ENCODE measurements at places on chromosomes 5 and 9.

GRCh38 chr5:14267991-14268708 is 125.0 kb downstream of the TRIO start:
- DNase-seq: no peak

GRCh38 chr5:37208883-37209797 is 40.0 kb downstream of the CPLANE1 start:
- DNase-seq: no peak

- no peak for DNase-seq
These were observed 38.7 kb downstream of the ROPN1L start for GRCh38 chr5:10480237-10480985.

GRCh38 chr5:159405611-159406031 is 75.3 kb upstream of the IL12B start:
- DNase-seq: no peak

GRCh38 chr5:124021066-124021641 is 509.2 kb downstream of the CSNK1G3 start:
- DNase-seq: no peak

DNA sequence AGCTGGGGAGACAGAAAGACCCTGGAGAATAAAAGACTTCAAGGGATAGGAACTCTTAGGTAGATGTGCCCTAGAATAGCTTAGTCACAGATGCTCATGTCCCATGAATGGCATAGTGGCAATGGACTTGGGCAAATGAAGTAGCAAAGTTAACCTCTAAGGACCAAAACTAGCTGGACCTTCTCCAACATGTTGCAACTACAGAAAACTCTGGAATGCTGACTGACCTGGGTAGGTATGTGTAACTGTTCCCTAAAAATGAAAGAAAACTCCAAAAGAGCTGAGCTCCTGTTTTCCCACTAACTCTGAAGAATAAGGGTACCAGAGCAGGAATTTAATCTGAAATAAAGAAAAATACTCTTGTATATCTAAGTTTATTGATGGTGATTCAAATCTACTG is 12.5 kb upstream of the LPAR1 start:
- no peak for DNase-seq

DNA sequence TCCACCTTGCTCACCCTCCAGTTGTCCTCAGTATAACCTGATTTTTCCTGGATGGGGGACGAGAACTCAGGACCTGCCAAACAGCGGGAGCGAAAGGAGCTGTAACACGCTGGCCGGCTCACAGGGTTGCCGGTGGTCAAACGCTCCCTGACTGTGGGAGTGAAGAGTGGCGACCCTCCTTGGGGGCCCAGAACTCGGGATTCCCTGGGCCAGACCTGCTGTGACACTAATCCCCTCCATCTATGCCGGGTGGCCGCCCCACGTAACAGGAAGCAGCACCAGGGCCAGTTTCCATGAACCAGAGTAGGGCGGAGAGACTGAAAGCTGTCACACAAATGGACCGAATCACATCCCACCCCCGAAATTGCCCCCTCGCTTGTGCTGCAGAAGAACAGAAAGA is 1809.2 kb upstream of the ACO1 start:
- no peak for DNase-seq

GRCh38 chr9:127796225-127796813 is 6.4 kb upstream of the FPGS start:
- no peak for DNase-seq

DNA sequence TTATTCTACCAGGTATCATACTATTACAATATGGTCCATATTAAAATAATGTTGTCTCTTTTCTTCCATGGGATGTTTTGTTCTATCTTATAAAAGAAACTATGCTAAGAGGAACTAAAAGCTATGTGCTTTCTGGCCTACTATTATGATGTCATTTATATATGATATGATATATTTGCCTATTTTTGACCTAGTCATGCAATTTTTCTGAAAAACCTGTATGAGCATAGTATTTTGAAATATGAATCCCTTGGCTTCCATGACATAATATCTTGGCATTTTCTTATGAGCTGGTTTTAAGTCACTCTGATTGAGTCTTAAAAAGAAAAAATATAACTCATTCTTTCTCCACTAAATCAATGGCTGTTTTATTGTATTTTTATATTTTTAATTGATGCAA is 60.7 kb downstream of the MAN2A1 start:
- no peak for DNase-seq

DNA sequence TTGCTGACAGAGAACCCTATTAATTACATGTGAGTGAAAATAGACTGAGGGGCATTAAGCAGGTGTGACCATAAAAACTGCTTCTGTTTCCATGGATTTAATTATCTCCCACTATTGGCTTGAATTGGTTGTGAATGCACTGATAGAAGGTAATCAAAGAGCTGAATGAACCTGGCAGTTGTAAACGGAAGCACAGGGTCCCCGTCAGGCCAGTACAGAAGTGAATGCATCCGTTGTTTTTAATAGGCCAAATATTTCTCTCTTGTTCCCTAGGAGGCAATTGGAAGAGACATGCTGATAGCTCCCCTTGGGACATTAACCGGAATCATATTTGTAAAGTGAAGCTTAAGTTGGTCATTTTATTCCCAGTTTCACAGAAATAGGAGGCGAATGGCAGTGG is 147.0 kb downstream of the CAVIN4 start:
- no peak for DNase-seq

DNA sequence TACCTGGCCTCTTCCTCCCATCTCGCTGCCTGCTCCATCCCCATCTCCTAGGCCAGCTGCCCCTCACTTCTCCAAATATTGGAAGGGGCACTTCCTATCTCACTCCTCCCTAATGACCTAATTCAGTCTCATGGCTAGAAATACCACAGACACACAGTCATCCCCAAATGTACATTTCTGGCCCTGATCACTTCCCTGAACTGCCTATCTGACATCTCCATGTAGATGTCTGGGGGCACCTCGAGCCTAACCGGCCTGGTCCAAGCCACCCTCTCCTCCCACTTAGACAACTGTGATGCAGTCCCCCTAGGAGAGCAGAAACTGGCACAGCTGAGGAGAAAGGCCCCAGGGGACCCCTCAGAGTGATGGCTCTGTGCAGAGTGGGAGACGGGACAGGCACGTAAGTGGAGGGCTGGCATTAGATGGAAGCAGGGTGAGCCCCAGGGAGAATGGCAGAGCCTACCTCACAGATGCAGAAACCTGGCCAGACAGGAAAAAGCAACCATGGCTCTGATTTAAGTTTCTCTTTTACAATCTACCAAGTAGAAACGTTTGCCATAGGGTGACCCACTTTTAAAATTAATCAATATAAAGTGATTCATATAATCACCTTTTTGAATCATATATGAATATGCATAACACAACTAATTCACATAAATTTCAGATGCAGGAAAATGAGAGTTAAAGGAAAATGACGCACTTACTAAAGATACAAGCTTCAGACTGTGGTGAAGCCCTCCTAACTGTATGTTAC is 22.1 kb downstream of the CAMSAP1 start:
- no peak for DNase-seq

GRCh38 chr5:60403343-60404006 is 296.5 kb downstream of the DEPDC1B start:
- no peak for DNase-seq

DNA sequence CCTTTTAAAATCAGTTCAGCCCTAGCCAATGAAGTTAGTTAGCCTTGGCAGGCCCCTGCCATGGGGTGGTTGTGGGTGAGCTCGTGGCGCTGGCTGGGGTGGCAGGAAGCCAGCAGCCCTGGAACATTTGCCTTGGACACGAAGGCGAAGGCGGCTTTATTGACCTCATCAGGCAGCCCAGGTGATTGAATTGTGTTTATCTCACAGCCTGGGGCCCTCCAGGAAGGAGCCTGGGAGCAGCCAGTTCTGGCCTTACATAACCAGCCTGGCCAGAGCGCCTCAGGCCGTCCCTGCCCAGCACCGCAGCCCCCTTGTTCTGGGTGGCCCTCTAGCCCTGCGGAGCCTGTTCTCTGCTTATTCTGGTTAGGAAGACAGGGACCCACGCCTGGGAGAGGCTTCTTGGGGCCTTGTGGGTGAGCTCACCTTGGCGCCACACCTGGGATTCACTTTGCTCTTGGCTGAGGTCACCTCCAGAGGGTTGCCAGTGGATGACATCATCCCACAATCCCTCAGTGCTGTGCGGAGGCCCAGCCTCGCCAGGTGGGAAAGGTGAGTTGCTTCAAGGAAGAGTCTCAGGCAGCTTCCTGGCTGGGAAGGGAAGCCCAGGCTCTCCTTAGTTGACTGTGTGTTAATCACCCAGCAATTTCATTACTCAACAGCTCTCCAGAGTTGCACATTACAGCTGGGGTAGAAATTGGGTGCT is 54.4 kb upstream of the RPL26L1 start:
- no peak for DNase-seq

DNA sequence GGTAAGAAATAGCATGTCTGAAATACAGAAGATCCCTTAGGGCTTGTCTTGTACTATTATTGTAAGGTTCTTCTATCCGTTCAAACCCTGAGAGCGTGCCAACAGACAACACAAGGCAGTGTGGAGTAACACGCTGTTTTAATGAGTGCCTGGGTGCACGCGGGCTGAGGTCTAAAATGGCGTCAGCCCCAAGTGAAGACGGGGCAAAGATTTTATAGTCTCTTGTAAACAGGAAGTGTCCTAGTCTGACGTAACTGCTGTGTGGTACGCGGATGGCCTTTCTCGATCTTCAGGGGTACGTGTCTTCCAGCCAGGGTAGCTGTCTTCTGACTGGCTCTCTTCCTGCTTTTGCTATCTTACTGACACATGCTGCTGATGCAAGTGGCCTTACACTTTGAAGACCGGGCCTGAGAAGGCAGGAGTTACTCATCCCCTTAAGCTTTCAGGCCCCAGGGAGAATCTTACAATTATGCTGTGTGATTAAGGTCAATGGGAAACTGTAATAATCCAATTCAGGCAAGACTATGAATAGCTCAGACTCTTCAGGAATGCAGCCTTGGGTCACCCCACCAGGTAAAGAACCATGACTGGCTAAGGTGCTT is 1812.0 kb upstream of the CDH9 start:
- DNase-seq: no peak

GRCh38 chr5:39256477-39257235 is 37.3 kb upstream of the FYB1 start:
- DNase-seq: no peak

- no peak for DNase-seq
These were observed 100.0 kb downstream of the BASP1 start for GRCh38 chr5:17317473-17317872.

DNA sequence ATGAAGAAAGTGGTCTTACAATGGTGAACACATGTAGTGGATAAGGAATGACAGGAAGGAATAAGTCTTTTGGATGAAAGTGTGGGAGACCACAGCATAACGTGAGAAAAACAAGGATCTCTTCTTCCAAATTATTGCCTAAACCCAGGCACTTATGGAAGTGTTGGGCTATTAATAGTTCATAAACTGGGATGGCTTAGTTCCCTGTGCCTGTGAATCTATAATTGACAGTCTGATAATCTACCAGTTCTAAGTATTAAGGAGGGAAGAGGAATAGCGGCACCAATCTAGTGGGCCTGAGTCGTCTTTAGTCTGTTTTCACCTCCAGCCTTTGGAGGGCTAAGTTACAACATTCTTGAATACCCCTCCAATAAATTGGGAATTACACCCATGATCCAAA is 39.2 kb upstream of the LRRTM2 start:
- no peak for DNase-seq

DNA sequence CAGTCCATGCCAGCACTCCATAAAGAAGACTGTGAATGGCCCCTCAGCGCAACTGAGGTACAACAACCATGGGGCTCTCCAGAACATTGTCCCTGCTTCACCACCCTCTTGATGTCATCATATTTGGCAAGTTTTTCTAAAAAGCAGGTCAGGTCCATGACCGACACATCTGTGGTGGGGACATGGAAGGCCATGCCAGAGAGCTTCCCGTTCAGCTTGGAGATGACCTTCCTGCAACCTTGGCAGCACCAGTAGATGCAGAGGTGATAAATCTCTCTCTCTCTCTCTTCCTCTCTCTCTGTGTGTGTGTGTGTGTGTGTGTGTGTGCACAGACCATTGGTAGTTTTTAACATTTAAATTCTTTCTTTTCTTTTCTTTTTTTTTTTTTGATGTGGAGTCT is 35.4 kb upstream of the AGXT2 start:
- DNase-seq: no peak

DNA sequence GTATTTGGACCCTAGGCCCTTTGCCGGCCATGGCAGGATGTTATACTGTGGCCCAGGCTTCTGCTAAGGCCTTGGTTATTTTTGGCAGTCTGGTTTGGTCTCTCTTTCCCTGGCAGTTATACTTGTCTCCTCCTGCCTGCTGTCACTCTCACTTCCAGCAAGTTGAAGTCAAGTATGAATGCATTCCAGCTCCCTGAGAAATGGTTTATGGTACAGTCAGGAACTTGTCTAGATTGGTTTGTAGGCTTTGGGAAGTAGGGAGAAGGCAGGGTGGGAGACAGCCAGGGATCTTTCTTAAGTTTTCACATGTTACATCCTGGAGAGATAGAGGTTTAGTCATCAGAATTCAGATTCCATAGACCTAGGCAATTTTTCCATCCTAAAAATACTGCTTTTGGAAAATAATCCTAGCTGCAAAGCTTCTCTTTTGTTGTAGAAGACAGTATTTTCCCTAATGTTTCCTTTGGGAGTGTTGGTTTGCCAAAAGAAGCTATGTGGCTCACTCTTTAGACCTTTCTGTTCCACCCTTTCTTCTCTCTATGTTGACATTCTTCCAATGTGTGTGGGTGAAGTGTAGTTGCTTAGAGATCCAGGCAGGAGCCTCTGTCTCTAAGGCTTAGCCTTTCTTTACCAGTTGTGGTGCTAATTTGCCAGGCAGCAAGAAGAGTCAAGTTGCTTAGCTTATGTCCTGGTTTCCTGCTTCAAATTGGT is 2.5 kb upstream of the KDM3B start:
- no peak for DNase-seq

GRCh38 chr5:95734187-95734586 is 3.1 kb downstream of the RHOBTB3 start:
- DNase-seq: no peak

DNA sequence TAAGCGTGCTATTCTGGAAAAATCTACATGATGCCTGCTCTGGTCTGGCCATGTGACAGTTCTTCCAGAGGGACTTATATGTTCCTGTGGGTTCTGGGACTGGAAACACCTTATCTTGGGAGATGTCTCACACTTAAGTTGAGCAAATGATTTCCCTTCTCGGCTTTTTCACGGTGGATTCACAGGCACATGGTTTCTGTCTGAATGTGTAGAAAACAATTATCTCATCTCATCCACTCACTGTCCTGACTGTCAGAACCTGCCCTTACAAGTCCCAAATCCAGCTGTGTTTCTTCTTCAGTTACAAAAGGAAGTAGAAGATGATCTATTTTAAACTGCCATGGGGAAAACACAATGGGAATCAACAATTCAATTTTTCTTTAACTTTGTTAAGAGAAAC is 184.0 kb downstream of the SYK start:
- no peak for DNase-seq

Measured in activated T-cell treated with anti-CD3 and anti-CD28 coated beads for 24 hours (primary cell).